ENCODE measurements at places on chromosomes 12 and 14.

- DNase-seq, result no peak
Measured at GRCh38 chr12:25550186-25550585, 2.9 kb downstream of the LMNTD1 start.

DNA sequence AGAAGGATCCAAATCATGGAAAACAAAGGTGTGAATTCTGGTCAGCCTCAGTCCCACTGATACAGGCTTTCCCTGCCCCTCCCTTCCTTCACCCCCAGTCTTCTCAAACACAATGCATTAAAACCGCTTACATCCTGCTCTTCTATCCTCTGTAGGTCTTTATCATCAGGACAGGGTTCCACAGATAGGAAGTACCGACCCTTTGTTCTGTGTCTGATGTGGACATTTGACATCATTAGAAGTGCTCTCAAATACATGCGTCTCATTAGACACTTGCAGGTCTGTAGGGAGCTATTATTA, 339 bp downstream of the EDDM3B start:
- no peak for DNase-seq

GRCh38 chr14:86442135-86442534, 912.2 kb downstream of the FLRT2 start:
- no peak for DNase-seq

DNA sequence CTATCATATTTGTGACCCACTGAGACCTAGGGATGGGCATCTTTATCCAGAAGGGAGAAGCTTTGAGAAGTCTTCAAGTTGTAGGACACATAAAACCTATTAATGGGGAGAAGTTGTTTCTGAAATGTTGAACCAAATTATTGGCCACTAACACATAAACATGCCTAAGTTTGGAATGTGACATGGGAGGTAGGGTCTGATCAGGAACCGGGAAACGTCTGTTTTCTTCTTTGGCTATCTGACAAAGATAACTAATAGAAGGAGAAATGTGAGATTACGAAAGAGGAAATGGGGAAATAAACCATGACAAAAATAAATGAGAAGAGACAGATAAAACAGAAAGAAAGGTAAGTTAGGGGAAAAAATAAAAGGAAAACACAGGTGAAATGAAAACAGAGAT, 425.2 kb downstream of the EGLN3 start:
- DNase-seq, result no peak

GRCh38 chr12:1503281-1503711, 91.1 kb downstream of the FBXL14 start:
- no peak for DNase-seq

All from CD4-positive, alpha-beta T cell treated with Interleukin-6 at 100 ng/mL for 8 hours (primary cell).